ENCODE measurements at places on chromosomes 1 and 21. TPM values are rescaled to one million over a fixed set of nuclear protein-coding genes. Genes with fewer than 3 reads are reported as not detected.

GRCh38 chr1:35190784-35191183 is 2.2 kb downstream of the SFPQ start:
- no peaks in the 10 kb centered on the region for H3K27me3 ChIP-seq
- DNase-seq, result no peak
- H3K27ac ChIP-seq, result peak overlapping the region; percentile 100
- peak overlapping the region; percentile 98 for H3K4me3 ChIP-seq

- H3K27me3 ChIP-seq, result no peaks in the 10 kb centered on the region
- no peak for DNase-seq
- no peak overlapping the region for H3K27ac ChIP-seq
- no peaks in the 10 kb centered on the region for H3K36me3 ChIP-seq
Measured at GRCh38 chr1:84701376-84701775, 11.1 kb upstream of the SSX2IP start.

DNA sequence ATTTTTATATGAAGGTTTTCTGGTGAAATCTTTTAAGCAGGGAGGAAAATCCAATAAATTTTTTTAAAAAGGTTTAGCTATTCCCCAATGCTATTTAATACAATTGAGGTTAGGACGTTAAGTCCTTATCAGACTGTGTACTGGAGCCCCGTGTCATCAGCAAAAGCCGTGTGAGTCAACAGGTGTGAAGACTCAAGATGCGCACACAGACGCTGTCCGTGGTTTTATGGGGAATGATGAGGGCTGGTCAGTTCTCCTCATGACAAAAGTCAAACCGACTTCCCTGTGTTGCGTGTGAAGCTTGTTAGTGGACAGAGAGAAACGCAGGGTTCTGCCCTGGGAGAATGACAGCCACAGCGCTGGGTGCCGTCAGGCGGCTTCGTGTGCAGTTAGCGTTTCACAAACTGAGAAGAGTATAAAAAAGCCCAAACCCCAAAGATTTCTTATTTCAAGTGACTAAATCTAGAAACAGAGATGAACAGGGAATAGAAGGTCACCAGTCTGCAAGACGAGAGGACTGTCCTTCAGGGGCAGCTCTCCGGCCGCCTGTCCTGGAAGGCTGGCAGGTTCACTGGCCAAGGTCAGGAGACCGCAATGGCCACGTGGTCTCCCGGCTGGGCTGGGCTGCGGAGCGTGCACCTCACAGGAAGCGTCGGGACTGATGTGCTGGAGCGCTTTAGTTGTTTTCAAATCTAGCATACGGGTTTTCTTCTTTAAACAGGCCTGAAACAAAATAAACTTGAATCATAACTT is 22.4 kb downstream of the PTTG1IP start:
- peaks cover 20% of the 10 kb centered on the region for H3K4me1 ChIP-seq
- H3K4me3 ChIP-seq, result no peak overlapping the region
- H3K36me3 ChIP-seq, result peaks cover 9% of the 10 kb centered on the region
- H3K27ac ChIP-seq, result peak overlapping the region; percentile 19
- no peaks in the 10 kb centered on the region for H3K27me3 ChIP-seq

Gene GPR37L1
- total RNA-seq, result not detected
